ENCODE measurements at places on chromosomes 5 and 9.

DNA sequence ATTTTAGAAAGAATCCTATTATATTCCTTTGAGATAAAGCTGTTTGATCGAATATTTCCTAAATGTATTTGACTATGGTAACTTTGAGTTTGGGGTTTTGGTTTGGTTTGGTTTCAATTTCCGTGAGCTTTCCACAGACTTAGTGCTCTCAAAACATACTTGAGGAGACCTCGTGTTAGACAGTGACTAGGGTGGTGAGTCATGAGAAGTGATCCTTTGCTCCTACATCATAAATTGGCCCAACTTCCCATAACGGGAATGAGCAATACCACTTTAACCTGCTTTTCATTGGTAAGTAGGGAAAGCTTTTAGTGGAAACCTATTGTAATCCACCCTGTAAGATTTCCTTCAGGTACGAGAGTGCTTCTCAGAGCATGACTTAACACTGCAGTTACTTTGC, 3.8 kb upstream of the RASEF start:
- no peak for DNase-seq

- peak; percentile 71 for DNase-seq
Measured at GRCh38 chr9:121398374-121398773, 28.3 kb upstream of the STOM start.

- no peak for DNase-seq
Measured at GRCh38 chr9:68775003-68775730, 70.1 kb downstream of the PIP5K1B start.

DNA sequence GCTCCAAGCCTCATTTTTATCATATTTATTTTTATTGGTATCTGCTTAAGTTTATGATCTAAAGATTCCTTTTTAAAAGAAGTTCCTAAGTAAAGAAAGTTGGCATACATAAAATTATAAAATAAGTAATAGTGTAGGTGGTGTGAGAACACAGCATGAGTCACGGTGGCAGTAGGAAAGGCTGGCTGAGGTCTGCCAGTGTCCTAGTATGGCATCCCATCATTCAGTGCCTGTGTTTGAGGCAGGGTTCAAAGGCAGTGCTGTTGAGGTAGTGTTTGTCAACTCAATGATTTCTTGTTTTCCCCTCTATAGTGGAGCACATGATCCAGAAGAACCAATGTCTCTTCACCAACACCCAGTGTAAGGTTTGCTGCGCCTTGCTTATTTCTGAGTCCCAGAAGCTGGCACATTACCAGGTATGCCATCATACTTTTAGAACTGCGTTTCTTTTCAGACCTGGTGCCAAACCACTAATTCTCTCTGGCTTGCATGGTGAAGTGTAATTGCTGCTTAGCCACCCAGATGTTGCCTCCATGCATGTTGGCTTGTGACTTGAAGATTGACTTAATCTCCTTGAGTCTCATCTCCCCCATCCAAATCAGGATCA, 18.4 kb downstream of the ZNF346 start:
- no peak for DNase-seq

GRCh38 chr9:2043243-2043642, 28.1 kb downstream of the SMARCA2 start:
- no peak for DNase-seq

- no peak for DNase-seq
Measured at GRCh38 chr5:38621331-38621730, 64.9 kb upstream of the LIFR start.

DNA sequence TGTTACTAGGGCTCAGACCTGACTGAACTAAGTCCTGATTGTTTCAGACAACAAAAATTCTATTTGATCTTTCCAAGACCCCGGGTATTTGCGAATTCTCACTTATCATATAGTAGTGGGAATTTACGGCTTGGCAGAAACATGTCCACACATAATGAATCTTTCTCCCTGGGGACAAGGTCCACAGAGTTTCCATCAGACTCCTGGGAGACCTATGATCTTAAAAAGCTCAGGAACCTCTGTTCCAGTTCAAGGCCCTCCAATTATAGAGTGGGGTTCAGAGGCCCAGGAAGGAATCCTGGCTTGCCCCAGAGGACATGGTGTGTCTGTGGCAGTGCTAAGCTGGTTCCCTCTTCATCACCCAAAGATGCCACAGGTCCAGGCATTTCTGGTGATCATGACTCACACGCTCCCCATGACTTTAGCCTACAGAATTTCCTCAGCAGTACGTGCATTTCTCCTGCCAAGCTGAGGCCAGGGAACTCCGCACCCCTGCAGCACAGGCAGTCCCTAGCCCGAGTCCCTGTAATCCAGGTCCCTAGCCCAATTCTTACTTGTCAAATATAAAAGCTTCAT, 12.6 kb downstream of the RAPGEF1 start:
- DNase-seq, result peak; percentile 65

DNA sequence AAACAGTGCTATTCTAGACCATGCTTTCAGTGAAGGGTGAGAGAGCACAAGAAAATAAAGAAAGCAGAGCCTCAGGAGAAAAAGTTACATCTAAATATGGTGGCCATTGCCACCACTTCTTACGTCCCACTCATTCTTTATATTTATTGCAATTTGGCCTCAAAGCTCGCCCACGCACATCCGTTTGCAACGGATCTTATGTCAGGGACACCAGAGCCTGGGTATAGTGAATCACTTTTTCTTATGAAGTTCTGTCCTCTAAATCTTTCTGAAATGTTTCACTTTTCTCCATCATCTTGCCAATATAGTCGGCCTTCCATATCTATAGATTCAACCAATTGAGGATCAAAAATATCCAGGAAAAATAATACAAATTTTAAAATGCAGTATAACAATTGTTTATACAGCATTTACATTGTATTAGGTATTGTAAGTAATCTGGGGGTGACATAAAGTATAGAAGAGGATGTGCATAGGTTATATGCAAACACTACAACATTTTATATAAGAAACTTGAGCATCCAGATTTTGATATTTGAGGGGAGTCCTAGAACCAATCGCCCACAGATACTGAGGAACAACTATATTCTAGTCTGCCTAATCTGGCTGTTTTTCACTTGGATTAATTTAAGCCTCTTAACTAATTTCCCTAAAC, 35.2 kb downstream of the GOLPH3 start:
- DNase-seq, result no peak

DNA sequence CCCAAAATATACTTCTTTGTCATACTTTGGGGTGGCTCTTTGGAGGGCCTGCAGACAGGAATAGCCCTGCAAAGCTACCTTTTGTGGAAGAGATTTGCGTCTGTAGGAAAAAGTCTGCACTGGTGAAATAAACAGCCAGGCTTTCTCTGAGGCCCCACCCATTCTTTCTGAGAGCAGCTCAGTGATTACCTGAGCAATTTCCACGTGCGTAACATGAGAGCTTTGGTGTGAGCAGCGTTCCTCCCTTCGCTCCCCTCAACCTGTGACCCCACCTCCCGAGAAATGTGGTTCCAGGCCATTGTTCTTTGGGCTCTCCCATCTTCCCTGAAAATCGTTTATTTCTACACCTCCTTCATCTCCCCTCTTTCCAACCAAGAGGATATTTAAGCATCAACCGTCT, 23.8 kb upstream of the FBP1 start:
- no peak for DNase-seq

DNA sequence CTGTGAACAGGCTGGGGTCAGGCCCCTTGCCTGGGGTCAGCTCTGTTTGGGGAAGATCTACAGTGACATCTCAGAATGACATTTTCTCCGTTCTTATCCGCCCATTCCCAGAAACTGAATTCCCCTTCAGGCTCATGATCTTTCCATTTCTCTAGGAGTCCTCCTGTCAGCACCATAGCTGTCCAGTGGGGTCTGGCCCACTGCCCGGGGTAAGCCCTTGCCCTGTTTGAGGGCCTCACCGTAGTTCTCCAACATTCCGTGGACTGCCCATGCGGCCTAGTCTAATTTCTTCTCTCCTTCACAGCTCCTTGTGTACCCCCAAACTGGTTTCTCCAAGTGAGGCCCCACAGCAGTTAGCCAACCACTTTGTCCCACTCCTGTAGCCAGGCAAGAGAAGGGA, 68.4 kb downstream of the ENTREP1 start:
- no peak for DNase-seq

- no peak for DNase-seq
Measured at GRCh38 chr9:116506685-116507084, 180.4 kb upstream of the TRIM32 start.

DNA sequence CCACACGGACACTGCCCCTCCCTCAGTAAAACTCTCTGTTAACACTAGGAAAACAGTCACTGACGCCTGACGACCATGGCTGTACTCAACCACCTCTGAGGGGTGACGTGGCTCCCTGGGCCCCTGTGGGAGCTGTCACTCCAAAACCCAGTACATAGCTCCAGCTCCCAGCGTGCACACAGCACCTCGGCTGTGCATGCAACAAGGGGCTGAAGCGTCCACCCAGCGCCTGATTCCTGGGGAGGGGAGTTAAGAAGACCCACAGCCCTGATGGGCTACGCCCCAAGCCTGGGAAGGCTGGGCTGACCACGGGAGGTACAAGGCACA, 36.3 kb downstream of the SLC12A7 start:
- no peak for DNase-seq

DNA sequence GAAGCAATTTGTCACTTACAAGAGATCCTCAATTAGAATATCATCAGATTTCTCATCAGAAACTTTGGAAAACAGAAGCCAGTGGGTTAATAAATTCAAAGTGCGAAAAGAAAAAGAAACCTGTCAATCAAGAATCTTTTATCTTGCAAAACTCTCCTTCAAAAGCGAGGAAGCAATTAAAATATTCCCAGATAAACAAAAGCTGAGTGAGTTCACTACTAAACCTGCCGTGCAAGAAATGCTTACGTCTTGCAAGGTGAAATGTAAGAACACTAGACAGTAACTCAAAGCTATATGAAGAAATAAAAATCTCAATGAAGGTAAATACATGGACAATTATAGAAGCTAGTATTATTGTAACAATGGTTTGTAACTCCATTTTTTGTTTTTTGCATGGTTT, 62.8 kb upstream of the IL33 start:
- no peak for DNase-seq

DNA sequence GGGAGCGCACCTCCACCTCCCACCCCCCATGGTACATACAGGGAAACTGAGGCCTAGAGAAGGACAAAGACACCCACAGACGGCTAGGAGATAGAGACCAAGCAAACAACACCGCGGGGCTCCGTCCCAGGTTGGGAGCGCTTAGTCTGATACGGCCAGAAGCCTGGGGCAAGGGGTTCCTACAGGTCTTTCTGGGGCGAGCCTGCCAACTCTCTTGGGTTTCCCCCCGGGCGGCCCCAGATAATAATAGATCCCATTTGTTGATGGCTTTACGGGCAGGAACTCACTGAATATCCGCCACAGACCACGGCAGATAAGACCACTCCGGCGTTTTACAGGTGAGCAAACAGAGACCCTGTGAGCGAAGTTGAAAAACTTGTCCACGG, 5.0 kb upstream of the EBF1 start:
- no peak for DNase-seq
